ENCODE measurements at places on chromosomes 3 and 15. TPM values are rescaled to one million over a fixed set of nuclear protein-coding genes. Genes with fewer than 3 reads are reported as not detected.

Gene HTR3C
- 0.16 TPM for polyA plus RNA-seq

DNA sequence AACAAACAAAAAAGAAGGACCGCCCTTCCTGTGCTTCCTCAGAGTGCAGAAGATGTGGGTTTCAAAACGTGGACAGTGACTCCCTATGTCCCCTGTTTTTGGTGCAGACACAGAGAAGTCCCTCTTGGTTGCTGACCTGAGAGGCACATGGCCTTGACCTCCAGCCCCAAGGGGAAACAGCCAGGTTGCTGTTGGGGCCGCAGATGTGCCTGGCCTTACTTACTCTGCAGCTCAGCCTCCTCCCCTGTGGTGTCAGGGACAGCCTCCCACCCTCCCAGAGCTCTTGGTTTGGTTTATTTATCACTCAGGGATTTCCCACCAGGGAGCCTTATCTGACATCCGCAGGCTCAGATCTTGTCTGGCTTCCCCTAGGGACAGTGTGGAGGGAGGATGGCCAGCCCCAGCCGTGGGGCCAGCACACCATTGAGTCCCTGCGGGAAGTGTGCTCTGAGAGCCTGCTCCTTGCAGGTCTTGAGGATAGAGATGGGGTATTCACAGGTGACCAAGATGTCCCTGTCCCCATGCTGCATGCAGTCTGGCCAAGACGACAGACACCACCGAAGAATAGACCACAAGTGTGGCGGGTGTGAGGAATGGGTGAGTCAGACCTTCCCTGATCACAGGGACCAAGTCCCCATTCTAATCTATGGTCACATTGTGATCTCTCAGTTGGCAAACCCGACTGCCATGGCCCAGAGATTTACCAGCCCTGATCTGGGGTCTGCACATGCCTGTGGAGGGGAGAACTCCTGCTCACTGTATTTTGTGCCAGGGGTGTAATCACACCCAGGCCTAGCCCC is 134.3 kb upstream of the ABHD17C start:
- no peak overlapping the region for H3K4me3 ChIP-seq
- H3K27ac ChIP-seq: no peak overlapping the region
- H3K27me3 ChIP-seq: peaks cover 19% of the 10 kb centered on the region
- peak; percentile 15 for DNase-seq
- no peaks in the 10 kb centered on the region for H3K36me3 ChIP-seq

DNA sequence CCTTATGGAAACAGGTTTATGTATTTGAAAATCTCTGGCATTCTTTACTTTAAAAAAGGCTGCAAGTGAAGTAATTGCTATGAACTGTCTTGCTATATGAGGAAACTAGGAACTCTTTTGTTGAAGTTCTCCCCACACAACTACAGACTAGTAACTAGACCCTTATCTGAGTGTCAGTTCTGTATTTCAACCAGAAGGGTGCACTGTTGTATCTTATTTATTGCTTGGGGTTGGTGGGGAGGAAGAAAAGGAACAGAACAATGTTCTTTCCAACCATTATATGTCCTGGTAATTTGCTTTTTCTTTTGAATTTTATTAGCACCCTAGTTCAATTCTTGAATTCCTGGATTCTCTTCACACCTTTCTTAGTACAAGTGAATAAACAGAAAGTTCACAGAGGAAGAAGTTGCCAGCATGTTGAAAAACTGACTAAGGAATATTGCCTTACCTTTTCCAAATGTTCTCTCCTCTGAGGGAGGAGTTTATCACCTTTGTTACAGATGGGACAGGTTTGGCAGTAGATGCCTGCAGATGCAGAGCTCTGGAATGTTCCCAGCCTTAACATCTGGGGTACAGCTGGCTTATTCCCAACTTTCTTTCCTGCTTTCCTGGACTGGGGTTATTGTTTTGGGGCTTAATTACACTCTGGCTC is 162.4 kb upstream of the CFAP20DC start:
- H3K36me3 ChIP-seq: no peaks in the 10 kb centered on the region
- H3K4me1 ChIP-seq: no peaks in the 10 kb centered on the region
- no peak overlapping the region for H3K4me3 ChIP-seq

- H3K36me3 ChIP-seq: no peaks in the 10 kb centered on the region
- no peak overlapping the region for H3K4me3 ChIP-seq
- no peaks in the 10 kb centered on the region for H3K27me3 ChIP-seq
- peak; percentile 38 for DNase-seq
- peak overlapping the region; percentile 56 for H3K27ac ChIP-seq
- H3K4me1 ChIP-seq: peaks cover 63% of the 10 kb centered on the region
These were observed 45.7 kb downstream of the CHSY1 start for GRCh38 chr15:101206176-101206591.

DNA sequence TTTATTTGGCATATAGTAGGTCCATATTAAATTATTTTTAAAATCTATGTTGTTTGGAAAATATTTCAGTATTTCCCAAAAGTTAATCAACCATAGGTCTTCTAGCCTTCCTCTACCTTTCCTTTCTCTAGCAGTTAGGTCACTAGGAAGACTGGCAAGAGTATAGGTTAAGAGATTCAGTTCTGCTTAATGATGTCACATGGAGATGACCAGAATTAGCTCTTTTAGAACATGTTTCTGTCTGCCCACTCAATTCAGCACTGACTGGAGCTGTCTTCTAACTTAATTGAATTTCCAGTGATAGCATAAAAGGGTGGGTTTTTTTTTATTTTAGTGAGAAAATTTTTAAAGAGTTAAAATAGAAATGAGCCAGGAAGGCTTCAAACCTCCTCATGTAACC is 23.8 kb upstream of the ZBED2 start:
- H3K27me3 ChIP-seq: no peaks in the 10 kb centered on the region
- H3K4me3 ChIP-seq: no peak overlapping the region
- H3K27ac ChIP-seq: no peak overlapping the region
- H3K36me3 ChIP-seq: no peaks in the 10 kb centered on the region
- no peak for DNase-seq
